ENCODE measurements at places on chromosomes 2 and 18.

DNA sequence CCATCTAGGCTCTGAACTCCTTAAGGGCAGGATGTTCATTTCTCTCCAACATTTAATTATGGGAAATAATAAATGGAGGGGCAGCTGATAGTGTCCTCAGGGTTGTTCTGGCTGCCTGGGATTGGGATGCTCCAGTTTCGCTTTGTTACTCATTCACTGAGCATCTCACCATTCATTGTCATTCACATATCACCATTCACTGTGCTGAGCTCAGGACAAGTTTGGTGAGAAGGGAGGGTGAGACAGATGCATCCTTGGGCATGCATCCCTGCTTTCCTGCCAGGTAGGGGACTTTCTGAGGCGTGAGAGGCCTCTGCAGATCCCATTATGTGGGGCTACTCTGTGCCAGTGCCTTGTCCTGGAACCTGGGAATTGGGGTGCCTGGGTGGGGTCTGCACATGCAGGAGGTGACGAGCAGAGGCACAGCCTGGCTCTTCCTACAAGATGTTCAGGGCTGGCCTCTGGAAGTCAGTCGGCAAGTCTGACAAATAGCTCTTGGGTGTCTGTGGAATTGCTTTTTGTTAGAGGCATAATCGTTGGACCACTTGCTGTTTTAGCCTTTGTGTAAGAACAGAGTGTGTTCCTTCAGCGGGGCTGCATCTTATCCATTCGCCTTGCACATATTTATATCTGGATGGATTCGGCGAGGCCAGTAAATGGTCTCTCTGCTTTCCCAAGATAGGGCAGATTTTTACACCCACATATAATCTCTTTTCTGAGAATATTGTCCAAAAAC lies 323.2 kb upstream of the THSD7B start:
- DNase-seq, result no peak

DNA sequence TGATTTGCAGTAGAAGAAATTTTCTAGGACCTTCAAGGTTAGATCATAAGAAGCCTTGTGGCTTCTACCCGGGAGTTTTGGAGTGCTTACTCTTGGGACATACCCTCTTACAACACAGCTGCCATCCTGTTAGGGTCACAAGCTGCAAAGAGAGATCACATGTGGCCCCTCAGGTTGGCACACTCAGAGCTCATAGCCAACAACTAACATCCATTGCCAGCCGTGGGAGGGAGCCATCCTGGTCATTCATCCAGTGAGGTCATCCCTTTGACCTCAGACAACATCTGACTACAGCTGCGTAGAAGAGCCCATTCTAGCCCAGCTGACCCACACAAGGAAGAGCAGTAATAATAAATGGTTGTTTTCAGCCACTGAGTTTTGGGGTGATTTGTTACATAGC lies 76.9 kb upstream of the NABP1 start:
- DNase-seq, result no peak

DNA sequence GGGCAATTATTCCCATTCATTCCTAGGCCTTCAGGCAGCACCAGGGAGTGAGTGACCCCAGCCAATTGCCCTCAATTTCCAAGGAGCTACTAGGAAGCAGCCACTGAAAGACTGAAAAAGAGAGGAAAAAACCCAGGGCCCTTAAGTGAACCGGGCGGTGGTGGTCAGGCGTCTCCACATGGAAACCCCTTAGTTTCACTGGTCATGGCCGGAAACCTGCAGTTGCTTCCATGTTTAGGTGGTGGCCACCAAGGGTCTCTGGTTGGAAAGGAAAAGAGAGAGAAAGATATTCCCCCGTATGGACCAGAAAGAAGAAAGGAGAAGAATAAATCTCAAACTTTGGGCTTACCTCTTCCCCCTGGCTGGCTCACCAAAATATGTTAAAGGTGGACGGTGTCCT lies 64.9 kb downstream of the GALR1 start:
- no peak for DNase-seq

- no peak for DNase-seq
Measured at GRCh38 chr2:770776-771175, 93.6 kb upstream of the TMEM18 start.

- no peak for DNase-seq
Measured at GRCh38 chr2:1772471-1773267, 28.4 kb upstream of the PXDN start.

GRCh38 chr2:186806591-186806990 lies 42.4 kb downstream of the ZSWIM2 start:
- no peak for DNase-seq

GRCh38 chr2:46644690-46645385 lies 165.5 kb downstream of the TMEM247 start:
- DNase-seq, result no peak

- DNase-seq, result no peak
Measured at GRCh38 chr2:127410871-127411652, 7.2 kb upstream of the PROC start.

Data from T-cell (primary cell).